ENCODE measurements at places on chromosomes 16 and 17.

GRCh38 chr17:34499576-34499975 is 79.8 kb upstream of the TMEM132E start:
- no peak for DNase-seq

GRCh38 chr17:8829036-8829941 is 30.1 kb upstream of the MFSD6L start:
- DNase-seq: no peak

GRCh38 chr17:81252326-81252986 is 13.3 kb downstream of the NDUFAF8 start:
- DNase-seq: no peak

DNA sequence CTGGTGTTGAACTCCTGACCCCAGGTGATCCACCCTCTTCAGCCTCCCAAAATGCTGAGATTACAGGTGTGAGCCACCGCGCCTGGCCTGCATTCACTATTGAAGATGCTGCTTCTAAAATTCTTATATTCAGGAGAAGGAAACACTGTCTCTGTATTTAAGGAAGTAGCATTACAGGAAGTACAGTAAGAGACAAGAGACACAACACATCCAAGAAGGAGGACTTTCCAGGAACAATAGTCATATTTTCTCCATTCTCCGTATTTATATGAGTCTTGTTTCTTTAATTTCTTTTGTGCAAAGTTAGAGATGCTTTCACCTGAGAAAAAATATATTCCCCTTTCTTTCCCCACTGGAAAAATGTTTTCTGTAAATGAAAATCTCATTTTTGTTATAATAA is 18.3 kb upstream of the ABCA3 start:
- no peak for DNase-seq

- peak; percentile 58 for DNase-seq
Observed at GRCh38 chr17:47946929-47947397, 5.6 kb downstream of the PNPO start.

DNA sequence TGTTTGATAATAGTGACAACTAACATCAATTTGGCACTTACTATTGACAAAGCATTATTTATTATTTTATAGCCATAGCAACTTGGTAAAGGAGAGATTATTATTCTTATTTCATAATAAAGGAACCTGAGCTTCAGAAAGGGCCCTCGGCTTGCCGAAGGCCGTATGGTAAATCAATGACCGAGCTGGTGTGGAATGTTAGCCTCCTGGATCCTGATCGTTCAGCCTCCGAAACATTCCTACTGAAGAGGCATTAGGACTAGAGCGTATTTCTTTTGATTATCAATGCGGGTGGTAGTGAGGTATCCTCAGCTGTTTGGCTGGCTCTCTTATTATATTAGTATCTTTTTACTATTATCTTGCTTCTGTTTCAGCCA is 199.3 kb upstream of the TBX2 start:
- DNase-seq: no peak

GRCh38 chr16:19033761-19034160 is 33.7 kb upstream of the COQ7 start:
- no peak for DNase-seq

DNA sequence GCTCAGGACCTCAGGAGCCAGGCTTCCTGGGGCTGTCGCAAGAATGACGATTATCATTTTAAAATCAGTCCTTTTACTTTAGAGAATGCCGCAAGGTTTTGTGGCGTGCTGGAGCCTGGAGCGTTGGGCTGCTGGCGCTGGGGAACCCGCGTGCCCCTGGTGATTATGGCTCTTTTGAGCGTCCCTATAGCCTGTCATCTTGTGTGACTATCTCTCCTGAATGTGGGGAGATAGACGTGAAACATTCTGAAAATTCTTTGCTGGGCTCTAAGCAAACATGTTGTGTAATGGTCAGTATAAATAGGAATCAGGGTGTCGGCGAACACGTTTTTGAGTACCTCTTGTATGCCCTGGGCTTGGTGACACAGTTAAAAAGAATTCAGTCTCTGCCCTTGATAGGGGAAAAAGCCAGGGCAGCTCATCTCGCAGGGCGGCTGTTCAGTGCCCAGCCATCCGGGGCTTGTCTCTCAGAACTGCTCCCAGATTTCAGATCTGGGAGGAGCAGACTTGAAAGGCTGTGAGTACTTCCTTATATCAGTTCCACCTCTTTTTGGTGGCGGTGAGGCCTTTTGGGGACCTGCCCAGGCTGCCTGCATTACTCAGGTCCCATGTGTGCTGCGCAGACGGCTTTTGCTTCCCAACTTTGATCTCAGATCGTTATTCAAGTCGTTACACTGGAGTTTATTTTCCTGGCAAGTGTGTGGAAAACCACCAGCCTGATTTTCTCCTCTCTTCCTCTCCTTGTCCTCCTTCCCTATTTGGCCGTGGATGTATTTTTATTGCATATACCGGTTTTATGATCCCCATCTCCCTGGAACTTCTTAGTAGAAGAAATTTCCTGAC is 973 bp downstream of the SLC7A6 start:
- DNase-seq: no peak

- peak; percentile 30 for DNase-seq
Observed at GRCh38 chr17:43952724-43953666, 745 bp downstream of the PYY start.

DNA sequence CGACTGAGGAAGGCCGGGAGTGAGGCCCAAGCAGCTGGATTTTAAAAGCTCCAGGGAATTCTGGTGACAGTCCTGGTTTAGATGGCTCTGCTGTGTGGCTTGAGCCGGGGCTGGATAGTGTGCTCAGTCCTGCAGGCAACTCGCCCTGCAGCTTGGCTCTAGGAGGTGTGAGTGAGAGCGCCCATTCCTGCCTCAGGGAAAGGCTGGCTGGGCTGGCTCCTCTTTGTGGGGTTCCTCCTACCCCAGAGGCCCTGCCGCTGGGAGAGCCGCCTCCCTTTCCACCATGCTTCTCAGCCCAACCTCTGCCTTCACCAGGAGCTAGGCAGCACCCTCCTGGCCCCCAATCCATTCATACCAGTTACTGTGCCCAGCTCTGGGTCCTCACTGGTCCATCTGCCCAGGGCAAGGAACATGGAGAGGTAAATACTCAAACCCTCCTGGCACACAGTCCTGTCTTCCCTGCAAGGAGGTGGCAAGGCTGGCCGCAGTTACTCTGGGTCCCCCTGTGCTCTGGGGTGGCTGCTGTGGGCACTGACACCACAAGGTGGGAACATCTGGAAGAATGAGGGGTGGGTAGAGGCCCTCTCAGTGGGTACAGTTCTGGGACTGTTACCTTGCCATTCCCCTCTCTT is 47.1 kb downstream of the VAC14 start:
- DNase-seq: no peak

GRCh38 chr17:48625495-48626244 is 488 bp downstream of the HOXB9 start:
- DNase-seq: no peak

- no peak for DNase-seq
Observed at GRCh38 chr16:89314357-89314756, 96.9 kb downstream of the ZNF778 start.

- no peak for DNase-seq
Observed at GRCh38 chr17:55223524-55223923, 41.2 kb upstream of the HLF start.

GRCh38 chr16:19183187-19183586 is 15.1 kb downstream of the SYT17 start:
- DNase-seq: no peak

DNA sequence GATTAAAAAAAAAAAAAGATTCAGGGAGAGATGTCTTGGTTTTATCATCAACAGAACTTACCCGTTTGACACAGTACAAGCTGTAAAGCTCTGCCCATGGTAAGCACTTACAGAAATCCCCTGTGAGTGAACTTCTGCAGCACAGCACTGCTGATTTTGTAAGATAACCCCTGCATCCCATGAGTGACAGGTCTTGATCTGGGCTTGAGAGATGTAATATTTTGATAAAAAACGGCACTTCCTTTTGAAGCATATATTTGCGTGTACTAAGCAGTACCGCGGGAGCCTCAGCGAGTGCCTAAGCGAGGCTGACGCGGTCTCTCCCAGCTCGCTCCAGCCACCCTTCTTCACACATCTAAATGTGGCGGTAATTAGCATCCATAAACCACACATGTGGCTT is 50.5 kb downstream of the IKZF3 start:
- DNase-seq: no peak

DNA sequence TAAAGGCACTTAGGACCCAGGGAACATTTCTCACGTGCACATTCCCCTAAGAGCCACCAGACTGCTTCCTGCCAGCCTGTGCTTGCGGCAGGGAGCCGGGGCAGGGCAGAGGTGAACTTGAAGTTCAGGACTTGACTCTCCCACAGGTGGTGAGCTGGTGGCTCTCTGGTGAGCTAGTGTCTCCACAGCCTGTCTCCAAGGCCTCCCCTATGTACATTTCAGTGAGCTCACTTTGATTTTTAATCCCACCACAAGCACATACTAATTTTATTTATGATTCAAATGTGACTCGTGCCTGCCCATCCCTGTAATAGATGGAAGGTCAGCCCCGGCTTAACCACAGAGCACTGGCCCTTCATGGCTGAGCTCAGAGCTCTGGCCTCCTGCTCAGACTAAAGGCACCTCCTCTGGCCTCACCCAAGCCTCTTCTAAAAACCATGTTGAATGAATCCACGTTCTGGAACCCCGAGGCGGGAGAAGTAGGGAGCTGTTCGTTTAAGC is 9.2 kb downstream of the SNN start:
- DNase-seq: no peak

- no peak for DNase-seq
Observed at GRCh38 chr16:27364493-27365141, 37.4 kb upstream of the IL21R start.

DNA sequence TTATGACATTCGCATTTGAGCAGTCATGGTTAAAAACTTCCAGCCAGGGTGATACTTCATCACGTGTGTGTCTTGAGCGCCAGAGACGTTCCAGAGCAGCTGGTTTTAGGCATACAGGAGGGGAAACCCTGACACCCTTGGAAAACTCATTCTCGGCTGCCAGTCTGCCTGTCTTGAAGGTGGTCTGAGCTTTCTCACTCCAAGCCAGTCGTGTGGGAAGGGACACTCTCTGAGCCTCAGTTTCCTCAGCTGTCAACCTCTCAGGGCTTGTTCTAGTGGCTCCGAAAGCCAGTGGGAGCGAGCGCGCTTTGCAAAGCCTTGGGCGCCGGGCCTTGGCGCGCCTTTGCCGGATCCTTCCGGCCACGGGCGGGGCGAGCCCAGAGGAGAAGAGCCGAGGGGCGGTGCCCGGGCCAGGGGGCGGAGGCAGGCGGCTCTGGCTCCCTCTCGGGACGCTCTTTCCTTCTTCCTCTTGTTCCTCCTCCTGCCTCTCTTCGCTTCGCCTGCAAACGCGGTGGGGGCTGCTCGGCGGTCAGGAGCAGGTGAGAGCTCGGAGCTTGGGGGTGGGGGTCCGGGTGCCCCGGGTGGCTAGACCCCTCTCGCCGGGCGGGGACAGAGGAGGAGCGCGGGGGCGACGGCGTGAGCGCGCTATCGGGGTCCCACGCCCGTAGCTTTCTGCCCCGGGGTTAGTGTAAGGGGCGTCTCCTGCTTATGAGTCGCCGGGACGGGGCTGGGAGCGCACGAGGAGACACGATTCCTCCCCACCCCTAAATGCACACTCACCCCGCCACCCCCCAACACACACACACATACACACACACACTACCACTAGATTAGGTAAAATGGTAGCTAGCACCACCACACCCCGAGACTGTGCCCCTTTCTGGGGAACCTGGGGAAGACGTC is at the start of gene LDAF1:
Gene LDAF1, plus strand, starts transcription at position 467 of the 903 bp plus-strand sequence. CDS start 2,509 bp downstream, outside the sequence.
- peak; percentile 74 for DNase-seq

DNA sequence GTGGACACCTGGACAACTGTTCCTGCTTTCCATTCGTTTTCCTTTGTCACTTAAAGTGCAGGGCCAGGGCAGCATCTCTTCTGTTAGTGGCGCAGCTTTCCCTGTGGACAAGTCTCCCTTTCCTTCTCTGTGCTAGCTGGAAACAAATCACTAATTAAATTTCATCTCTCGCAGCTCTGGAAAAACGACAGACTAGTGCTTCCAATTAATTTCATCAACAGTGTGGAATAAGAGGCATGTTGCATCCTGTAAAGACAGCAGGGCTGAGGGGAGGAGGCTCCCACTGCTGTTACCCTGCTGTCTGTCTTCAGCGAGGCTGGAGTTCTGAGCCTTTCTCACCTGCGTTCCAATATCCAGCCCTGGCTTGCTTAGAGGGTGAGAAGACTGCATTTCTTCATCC is 352.1 kb upstream of the HSBP1 start:
- no peak for DNase-seq

DNA sequence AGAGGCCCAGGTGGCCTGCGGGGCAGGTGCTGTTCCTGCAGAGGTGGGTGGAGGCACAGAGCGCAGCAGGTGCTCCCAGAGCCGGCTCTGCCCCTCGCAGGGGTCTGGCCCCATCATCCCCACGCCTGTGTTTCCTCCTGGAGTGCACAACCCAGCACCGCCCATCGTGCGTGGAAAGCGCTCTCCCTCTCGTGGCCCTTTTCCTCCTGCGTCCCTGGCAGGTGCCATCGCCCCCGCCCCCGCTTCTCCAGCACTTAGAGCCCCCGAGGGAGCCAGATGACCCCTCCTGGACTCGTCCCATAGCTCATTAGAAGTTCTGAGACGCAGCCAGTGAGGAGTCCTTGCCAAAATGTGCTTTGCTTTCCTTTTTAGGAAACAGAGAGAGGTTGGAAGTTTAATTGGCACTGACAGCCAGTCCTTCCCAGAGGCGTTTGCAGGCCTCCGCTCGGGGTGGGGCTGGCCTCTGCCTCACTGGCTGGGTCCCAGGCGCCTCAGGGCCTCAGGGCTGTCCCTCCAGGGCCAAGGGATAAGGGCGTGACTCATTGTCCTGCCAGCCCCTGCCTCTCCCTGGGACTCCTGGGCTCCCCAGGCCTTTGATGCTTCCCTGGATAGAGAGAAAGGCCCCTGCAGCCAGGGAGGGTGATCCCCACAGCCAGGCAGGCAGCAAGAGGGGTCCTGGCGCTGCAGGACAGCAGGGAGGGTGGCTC is 32.2 kb upstream of the CHMP6 start:
- no peak for DNase-seq

DNA sequence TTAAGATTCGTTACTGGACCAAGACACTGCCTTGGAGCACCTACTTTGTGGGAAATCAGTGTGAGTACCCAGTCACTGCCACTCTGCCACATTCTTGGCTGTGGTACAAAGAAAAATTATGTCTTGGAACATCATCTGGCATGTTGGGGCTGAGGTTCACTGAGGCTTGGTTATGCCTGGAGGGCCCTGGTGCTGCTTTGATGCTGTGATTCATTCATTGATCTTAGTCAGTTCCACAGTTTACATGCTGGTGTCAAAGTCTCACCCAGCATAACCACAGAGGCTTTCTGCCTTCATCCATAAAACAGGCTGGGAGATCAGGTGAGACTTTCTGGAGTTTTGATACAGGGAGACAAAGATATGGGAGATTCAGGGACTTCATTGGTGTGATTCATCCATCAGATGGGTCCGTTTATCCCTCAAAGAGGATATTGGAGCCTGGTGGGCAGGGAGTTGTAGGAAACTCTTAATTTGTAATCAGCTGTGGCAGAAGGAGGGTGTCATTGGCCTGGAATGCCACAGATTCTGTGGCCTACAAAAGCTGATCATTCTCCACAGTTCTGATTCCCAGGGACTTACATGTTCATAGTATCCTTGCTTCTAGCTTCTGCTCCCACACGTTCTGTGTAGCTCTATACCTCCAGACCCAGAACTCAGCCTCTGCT is 322.5 kb downstream of the PMP22 start:
- DNase-seq: no peak

- DNase-seq: no peak
Observed at GRCh38 chr17:34341916-34342315, 14.4 kb upstream of the CCL13 start.
